Activated T-cell treated with anti-CD3 and anti-CD28 coated beads, Interleukin-2, amount 50 U/mL, for 48 hours (primary cell): ENCODE measurements at places on chromosomes 4 and X.
A peak's percentile ranks its signal among the peaks of the same experiment; 100 is the strongest.

DNA sequence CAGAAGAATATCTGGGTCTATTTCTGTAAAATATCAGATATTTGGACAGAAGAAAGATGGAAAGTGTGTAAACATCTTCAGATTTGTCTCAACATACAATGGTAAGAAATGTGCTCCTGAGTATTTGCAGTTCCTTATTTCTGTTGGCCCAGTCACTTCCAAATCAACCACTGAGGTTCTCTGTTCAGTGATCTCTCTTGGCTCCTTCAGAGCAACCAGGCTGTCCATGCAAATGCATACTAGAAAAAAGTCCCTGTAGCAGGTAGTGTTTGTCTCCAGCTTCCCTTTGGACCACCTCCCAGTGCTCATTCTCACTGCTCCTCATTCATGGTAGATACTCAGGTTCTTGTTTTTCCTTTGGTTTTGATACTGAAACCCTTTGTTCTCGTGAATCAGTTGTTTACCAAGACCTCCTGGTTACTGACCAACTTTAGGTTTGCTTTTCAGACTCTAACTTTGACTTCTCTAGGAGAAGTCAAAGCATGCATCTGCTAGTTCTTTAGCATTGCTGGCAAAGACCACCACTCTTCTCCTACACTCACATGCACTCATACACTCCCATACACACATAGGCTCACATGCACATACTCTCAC, 28.8 kb downstream of the ASIC5 start:
- no peak for DNase-seq

DNA sequence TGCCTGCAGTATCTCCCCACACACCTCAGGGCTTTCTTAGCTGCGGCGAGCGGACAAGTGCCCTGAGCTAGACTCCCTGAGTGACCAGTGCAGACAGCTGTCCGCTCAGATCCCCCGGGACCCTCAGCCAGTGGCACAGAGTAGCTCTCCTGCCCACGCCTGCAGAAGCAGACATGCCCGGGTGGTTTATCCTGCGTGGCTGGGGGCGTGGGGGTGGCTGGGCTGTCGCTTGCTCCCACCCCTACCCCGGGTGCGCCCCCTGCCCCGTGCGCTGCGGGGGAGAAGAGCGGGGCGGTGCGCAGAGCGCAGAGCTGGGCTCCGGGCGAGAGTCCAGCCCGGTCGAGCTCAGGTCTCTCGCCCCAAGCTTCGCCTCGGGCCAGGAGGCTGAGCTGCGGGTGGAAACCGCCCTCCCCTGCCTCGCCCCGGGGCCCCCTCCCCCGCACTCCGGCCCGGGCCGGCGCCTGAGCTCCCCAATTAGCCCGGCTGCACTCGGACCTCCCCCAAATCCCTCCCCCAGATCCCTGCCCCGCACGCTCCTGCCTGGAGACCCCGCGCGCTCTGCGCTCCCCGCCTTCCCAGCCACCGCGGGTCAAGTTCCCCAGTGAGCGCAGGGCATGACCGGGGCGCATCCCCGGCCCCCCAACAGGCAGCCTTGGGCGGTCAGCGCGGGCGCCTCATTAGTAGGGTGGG, 11.7 kb upstream of the SHOX start:
- DNase-seq = no peak

DNA sequence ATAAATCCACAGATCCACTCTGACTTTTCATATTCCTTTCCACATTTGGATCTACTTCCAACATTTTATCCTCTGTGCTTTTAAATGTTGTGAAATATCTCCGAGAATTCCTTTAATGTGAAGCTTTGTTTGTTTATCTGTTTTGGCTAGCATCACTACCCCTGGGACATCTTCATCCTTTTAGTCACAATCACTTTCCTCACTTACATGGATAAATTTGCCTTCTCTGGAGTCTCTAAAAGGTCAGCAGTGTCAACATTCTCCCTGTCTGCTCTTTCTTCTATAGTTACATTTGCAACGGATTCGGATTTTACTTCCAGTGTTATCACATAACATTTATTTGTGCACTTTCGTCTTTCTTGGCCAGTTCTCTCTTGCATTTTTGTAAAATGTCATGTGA, 34.2 kb upstream of the LRAT start:
- no peak for DNase-seq

- peak; percentile 18 for DNase-seq
These were observed 27.2 kb downstream of the HTR2C start for GRCh38 chrX:114611018-114611619.

DNA sequence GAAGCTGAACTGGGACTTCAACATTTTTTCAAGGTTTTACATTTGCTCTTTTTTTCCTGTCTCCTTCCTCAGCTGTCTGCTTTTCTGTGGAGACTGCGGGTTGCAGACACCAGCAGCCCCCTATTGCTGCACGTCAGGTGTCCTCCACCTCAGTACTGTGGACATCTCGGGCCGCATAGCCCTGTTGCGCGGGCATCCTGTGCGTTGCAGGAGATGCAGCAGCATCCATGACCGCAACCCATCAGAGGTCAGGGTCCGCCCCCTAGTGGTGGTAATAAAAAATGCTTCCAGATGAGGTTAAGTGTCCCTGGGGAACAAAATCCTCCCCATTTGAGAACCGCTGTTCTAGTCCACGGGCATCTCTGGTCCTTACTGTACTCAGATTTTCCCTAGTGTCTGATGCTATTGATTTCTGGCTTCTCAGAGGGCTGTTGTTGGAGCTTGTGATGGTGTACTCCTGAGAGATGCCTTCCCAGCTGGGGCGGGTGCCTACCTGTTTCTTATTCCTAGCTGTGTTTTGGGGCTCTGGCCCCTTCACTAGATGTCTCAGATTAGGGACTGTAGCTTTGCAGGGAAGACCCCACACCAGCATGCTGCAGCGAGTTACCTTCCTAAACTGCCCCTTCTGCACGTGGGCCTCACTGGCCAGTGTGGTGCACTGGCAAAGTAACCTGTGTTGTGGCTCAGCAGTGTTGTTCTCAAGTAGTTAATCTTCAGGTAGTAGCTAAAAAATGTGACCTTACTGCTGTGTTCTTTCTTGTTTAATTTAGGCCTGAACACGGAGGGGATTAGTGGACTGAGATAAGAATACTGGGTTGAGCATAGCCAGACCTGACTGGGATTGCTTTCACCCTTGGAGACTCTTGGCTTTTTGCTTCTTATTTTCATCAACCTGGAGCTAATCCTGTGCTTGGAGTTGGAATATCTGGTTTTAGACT, 28.2 kb downstream of the NSD2 start:
- DNase-seq = peak; percentile 75

DNA sequence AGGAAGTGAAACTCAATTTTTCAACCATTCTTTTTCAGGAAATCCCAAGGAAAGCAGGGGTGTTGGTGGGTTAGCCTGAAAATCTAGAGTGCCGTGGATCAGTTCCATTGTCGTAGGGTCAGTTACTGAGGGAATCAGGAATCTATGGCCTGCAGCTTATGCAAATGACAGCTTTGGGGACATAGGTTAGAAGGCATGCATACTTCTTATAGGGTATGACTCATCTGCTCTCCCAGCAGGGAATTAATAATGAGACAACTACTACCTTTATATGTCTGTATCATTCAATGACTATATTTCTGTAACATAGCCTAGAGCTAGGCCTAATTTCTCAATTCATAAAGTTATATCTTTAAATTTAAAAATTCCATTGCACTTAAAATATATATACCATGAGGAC, 36.6 kb downstream of the ZNF41 start:
- no peak for DNase-seq

- no peak for DNase-seq
These were observed 433 bp downstream of the MMAA start for GRCh38 chr4:145619639-145619996.

GRCh38 chr4:146121757-146122156, 53.8 kb upstream of the LSM6 start:
- DNase-seq = no peak

DNA sequence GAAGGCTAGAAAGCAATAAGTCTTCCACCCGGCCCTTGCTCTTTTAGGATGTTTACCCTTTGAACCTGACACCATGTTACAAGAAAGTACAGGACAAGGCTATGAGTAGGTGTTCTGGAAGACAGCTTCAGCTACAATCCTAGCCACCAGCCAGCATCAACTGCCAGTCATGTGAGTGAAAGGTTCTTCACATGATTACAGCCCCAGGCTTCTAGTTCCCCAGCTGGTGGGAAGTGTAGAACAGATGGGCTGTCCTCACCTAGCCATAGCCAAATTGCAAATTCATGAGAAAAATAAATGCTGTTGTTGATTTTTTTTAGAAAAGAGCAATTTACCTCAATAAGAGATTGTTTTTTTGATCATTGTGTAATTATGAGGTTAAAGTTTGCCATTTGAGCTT, 60.8 kb downstream of the GRXCR1 start:
- no peak for DNase-seq

GRCh38 chr4:38223782-38224236, 263.6 kb downstream of the PTTG2 start:
- no peak for DNase-seq

DNA sequence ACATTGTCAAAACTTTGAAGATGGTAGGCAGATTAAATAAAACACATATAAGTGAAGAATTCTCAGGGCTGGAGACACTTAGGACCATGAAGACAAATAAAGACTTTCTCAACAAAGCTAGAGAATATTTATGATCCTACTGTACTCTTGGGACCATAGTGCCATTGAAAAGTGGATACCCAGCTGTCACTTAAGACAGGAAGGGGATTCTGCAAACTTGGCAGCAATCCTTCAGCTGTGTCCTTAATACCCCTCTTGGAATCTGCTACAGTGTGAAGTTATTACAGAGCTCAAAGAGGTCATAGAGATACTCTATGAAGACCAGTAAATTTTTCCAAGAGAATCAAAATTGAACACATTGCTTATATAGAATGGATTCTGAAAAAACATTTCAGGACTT, 24.3 kb downstream of the PDE5A start:
- DNase-seq = no peak

- no peak for DNase-seq
These were observed 151.2 kb downstream of the NAA11 start for GRCh38 chr4:79174490-79175252.

DNA sequence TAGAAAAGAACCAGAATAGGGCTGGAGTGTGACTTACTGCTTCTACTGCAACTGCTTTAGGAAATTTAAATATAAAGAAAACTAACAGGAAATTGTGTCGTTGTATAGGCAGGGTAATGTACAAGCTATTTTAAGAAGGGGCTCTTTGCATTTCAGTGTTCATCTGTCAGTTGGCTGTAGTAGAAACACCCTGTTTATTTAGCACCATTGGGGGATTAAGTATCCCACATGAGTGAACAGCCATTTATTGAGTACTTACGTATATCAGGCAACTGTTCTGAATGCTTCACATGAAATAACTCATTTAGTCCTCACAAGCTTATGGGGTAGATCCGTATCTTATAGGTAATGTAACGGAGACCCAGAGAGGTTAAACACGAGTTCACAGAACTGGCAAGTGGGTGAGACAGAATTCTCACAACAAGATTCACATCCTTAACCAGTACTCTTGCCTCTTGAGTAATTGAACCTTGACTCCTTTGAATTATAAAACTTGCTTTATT, 23.9 kb downstream of the STIM2 start:
- no peak for DNase-seq

- no peak for DNase-seq
These were observed 48.6 kb downstream of the PDGFRA start for GRCh38 chr4:54277691-54278090.

DNA sequence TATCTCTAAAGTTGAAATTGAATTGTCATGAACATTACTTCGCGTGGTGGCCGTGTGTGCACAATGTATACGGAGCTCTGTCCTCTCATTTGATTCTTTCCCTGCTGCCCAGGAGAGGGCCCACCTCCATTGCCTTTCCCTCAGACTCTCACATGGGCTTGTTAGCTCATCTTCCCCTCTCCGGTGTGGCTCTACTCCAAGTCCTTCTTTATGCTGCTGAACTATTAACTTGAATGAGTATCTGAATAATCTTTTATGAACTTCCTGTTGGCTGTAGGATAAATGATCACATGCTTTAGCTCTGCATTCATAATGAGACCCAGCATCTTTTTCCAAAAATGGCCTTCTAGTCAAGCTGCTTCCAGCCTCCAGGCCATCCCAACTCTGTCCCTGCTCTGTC, 68.8 kb upstream of the CLNK start:
- DNase-seq = no peak

DNA sequence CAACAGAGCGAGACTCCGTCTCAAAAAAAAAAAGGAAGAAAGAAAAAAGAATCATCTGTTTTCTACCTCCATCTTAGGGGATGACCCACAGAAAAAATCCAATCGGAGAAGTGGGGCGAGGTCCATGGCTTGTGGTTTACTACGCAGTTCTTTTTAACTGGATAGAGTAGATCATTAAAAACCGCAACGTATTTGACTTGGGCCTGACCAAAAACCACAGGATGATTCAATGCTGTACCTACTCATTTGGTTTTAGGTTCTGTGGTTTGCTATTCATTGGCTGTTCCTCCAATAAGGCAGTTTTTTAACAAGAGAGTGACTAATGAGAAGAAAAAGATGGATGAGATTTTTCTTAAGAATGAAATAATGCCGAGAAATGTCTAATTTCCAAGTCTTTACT, 83.7 kb downstream of the FREM3 start:
- DNase-seq = peak; percentile 23

DNA sequence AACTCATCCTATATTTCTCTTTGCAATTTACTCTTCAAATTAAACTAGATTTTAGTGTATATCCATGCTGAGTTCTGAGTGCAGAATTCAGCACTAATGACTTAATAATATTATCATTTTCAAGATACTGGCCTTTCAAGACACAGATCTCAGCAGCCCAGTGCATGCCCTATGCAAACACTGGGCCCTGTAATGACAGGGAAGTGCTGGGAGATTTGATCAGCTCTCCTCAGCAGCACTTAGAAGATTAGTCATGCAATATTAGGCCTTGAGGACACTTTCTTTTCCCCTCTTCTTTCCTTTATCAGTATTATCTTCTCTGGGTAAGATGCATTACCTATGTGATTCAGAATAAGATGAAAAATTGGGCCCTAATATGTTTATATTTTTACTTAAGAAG, 207.1 kb downstream of the PPP3CA start:
- no peak for DNase-seq

DNA sequence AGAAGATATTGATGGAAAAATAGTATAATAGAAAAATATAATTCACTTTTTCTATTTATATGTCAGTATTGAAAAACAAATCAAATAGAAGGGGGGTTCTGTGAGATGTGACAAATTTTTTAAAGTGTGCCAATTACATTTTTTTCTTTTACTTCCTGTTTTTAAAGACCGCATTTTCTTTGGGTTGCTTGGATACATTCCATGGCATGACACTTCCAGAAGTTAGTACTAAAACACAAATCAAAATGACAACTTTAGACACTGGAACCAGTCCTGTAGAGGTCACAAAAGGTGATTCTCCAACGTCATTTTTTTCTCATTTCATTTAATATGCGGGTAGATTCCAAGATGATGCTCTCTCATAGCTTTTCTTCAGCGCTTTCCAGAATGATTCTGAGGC, 116.2 kb upstream of the GNPDA2 start:
- no peak for DNase-seq

DNA sequence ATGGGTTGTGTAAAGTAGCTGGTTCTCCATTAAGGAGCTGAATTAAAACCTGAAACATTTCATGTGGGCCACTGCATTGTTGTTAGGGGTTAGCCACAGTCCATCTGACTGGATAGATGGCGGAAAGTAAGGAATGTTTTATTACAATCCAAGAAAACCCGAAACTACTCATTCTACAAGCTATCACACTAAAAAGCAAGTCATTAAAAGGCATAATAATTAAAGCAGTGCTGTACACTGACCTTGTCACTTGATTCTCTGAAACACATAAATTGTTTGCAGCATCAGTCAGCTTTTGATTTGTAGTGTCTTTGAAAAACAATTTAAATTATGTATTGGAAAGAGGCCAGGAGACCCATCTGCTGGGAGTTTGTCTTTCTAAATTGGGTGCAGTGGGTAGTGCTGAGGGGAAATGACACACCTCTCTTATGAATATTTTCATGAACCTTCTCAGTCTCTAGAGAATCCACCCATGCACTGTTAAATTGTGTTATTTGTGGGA, 75.7 kb upstream of the ANK2 start:
- DNase-seq = no peak
